ENCODE measurements at places on chromosomes 4 and X.

DNA sequence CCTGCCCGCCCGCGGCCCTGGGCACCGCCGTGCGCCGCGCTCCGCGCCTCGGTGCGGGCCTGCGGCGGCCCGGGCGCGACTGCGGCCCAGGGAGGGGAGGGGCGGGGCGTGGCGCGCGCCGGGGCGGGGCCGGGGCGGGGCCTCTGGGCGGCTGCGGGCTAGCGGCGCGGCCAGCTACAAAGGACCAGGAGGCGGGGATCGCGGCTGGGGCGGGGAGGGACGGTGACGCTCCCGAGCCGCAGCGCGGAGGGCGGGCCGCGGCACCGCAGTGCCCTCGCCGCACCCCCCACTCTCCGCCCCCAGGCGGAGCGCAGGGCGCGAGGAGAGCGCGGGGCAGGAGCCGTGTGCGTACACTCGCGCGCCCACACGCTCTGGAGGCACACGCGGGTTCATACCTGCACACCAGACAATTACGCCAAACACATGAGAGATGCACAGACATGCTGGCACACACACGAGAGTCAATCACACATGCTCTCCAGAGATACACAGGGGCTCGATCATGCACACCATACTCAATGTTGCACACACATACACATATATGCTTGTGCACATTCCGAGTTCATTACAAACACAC, at the start of gene CRMP1:
Gene CRMP1 (minus strand): TSS at position 83 of the 577 bp plus-strand sequence. CDS start 117 bp downstream, outside the sequence.
- no peak for DNase-seq

DNA sequence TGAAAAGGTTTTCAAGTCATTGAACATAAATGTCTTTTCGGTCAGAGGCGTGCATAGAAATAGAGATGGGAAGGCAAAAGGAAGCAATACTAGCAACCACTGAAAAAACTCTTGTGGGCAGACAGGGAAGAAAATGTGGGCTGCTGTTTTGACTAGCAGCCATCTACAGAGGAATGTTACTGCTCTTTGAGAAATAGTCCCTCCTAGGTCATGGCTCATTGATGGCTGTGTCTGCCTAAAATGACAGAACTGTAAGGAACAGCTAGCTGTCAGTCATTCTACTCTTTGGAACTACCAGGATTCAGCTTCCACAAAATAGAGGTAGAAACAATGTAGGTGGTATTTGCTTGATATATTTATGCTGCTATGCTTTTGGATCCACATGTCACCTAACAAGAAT, 26.9 kb upstream of the TMPRSS11B start:
- no peak for DNase-seq

GRCh38 chrX:151828439-151829080, 84.1 kb upstream of the MAGEA4 start:
- DNase-seq = no peak

DNA sequence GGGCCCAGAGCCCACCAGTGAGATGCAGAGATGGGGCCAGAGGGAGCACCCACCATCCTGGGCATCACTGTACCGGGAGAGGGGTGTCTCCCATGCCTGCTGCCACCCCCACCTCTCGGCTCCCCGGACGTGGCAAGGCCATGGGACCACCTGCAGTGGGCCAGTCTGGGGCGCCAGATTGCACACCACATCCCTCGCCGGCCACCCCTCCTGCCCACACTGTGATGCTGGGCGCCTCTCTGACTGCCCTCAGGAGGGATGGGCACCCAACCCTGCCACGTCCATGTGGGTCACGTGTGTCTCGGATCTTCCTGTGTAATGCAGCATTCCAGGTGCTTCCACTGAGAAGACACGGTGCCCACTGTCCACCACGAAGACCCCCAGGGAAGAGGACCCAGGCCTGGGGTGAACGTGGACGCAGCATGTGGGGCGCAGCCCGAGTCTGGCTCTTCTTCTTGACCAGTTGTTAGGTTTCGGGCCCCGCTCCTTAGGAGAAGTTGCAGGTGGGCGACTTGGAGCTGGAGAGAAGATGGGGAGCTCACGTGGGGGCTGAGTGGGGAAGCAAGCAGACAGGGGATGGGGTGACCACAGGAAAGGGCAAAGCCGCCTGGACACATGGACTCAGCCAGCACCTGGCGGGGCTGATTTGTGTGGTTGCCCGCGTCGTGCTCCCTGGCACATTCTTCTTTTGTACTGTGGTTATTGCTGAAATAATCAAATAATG, 47.7 kb downstream of the ZFYVE28 start:
- no peak for DNase-seq

GRCh38 chr4:146333895-146334262, 119.5 kb downstream of the REELD1 start:
- DNase-seq = no peak

- DNase-seq = no peak
Measured at GRCh38 chrX:94932278-94932965, 1258.4 kb downstream of the FAM133A start.

GRCh38 chrX:47093248-47093647, 15.0 kb downstream of the RGN start:
- DNase-seq = no peak

GRCh38 chr4:123356921-123357320, 39.7 kb upstream of the SPRY1 start:
- no peak for DNase-seq

- no peak for DNase-seq
Measured at GRCh38 chrX:77442728-77443127, 4.5 kb upstream of the FGF16 start.

- DNase-seq = no peak
Measured at GRCh38 chrX:17656035-17656418, 81.3 kb upstream of the SCML1 start.

DNA sequence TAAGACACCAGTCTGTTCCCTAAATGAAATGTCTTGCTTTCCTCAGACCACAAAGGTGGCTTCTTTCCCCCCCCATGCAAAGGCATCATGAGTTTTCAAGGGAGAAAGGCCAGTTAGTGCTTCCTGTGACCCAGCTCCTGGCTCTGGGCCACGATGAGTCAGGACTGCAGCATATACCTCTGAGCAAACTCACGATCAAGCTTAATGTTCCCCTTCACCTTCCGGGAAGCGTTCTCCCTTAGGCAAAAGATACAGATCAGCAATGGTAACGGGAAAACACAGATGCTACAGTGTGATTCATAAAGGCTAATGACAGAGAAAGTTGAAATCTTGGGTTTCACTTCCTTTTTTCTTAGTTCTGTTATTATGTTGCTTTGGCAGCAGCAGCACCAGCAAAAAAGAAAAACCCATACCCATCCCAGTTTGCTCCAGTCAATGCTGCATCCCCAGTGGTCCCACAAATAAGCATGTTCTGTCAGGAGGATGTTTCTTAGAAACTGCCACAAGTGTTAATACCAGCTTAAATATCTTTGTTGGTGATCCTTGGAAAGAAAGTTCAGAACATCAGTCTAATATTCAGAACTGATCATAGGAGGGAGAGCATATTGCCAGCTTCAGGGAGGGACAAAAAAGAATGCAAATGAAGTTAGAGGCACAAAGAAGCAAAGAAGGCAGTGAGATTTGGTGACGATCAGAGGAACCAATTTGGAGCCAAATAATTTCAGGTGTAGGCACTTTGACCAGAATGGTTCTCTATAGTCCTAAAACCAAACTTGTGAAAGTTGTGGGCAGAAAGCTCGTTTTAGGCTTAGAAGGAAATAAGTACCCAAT, 41.2 kb downstream of the LONRF3 start:
- no peak for DNase-seq

DNA sequence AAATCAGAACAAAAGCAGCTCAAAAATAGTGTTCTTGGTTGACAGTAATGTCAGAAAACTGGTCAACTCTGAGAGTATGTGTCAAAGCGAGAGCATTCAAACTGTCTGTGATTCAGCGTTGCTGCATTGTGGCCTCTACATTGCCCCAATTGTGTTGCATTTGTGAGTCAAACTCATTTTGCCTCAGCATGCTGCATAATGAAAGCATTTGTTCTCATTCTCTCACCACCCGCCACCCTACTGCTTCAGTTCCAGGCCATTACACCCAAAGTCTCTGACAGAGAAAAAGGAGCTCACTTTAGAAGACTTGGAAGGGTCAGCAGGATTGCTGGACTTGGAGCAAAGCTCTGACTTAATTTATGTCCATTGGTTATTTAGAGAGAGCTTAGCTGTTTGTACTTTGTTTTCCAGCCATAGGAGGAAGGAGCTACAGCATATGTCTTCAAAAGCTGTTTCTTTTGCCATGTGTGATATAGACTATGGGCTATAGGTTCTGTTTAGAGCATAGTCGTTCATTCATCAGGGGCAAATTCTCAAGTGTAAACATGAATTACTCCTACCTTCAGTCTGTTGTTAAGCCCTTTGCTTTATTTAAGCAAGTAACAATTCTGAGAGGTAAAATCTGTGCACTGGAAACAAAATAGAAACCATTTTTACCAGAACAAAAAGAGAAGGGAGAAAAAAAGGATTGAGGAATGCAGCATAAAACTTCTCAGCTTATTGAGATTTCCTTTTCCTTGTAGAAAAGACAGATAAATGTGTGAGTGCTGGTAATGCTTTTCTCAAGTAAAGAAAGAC, 153.4 kb upstream of the ANK2 start:
- DNase-seq = no peak

GRCh38 chr4:37981425-37981824, 21.2 kb downstream of the PTTG2 start:
- DNase-seq = no peak

DNA sequence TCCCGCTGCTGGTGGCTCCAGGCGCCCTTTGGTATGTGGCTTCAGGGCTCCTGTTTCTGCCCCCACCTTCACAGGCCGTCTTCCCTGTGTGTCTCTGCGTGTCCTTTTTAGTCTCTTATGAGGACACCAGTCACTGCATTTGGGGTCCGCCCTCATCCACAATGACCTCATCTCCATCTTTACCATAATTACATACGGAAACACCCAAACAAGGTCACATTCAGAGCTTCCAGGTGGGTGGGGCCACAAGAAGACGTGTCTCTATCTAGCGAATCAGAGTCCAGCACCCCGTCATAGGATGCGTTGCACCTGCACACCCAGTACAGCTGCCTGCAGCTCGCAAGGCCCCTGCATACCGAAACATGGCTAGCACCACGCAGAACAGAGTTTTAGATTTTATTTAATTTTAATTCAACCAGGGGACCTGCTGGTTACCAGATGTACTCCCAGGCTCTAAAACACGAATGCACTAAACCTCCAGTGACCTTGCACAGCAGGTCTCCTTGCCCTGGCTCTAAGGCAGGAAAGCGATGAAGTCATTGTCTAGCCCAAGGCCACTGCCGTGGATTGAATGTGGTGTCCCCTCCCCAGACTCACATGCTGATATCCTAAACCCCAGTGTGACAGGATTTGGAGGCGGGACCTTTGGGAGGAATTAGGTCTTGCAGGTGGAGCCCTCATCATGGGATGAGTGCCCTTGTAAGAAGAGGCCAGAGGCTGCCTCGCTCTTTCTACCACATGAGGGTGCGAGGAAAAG, 30.3 kb downstream of the ABLIM2 start:
- DNase-seq = no peak

DNA sequence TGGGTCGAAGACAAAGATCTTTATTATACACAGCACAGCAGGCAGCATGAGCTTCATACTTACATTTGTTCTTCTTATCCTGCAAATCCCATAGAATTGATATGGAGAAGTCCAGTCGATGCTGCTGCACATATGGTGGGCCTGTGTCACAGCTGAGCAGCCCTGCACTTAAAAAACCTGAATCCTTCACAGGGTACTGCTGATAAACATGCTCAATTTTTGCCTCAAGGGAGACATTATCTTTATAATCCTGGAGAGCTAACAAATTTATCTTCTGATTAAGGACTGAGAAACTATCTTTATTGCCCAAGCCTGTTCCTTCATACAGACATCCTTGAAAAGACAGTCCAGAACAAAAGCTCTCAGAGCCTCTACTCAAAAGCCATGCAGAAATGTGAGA, 434.4 kb upstream of the FAM47C start:
- no peak for DNase-seq

DNA sequence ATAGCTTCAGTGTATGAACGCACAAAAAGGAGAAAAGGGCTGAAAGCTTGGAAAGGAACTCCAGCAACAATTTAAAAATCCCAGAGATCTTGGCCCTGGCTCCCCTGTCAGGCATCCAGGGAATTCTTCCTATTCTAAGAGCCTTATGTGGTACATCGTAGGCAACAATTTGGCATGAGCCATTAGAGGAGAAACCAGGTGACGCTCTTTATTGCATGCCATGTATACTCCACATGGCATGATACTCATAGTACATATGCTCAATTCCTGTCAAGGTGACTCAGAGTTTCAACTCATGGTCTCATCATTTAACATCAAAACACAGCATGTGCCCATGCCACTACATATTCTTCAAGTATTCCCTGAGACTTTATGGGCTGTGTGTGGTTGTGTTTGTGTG, 191.3 kb downstream of the OR13H1 start:
- DNase-seq = no peak

GRCh38 chr4:576245-576821, at the start of gene TMEM271:
Gene TMEM271 (minus strand): TSS chr4:576295. CDS start chr4:576062, 233 bp downstream.
- DNase-seq = no peak

GRCh38 chr4:108049406-108049805, 59.7 kb downstream of the HADH start:
- DNase-seq = no peak

DNA sequence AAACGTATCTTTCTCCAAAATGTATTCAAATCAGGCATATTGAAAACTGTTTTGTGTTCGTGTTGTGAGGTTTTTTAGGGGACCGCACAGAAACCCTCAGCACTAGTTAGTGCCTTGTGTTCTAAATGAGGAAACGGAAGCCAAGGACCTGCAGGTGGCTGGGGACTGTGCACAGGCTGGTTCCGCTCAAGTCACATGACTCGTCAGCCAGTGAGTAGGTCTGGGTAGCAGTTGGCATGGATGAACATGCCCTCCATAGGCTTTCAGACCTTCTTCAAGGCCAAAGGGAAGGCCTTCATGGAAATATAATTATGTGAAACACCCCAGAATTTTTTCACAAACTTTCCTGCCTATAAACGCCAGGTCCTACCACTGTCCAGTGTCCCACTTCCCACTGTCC, 1.3 kb upstream of the F11 start:
- no peak for DNase-seq

DNA sequence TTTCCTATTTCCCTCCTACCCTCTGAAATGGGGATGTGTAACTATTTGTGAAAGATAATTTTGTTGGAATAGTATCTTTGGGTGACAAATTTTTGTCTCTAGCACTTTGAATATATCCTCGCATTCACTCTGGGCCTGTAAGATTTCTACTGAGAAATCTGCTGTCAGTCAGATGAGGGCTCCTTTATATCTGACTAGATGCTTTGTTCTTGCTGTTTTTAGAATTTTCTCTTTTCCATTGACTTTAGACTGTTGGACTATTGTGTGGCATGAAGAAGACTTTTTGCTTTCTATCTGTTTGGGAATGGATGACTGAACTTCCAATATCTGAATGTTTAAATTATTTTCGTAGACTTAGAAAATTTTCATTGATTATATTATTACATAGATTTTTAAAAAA, 54.2 kb upstream of the GRID2 start:
- DNase-seq = no peak

- DNase-seq = no peak
Measured at GRCh38 chr4:87005690-87006425, 71.0 kb downstream of the AFF1 start.

- no peak for DNase-seq
Measured at GRCh38 chr4:145703850-145704497, 24.0 kb downstream of the C4orf51 start.

GRCh38 chr4:8478801-8479744, 38.5 kb downstream of the TRMT44 start:
- no peak for DNase-seq
